NCI-H460 (cell line): ENCODE measurements at places on chromosomes 13 and 19.

GRCh38 chr19:3163230-3163886 is 15.2 kb upstream of the S1PR4 start:
- DNase-seq: peak; percentile 58

- no peak for DNase-seq
Measured at GRCh38 chr19:1655131-1655981, 2.9 kb upstream of the TCF3 start.

GRCh38 chr19:48867746-48868113 is 687 bp downstream of the PLEKHA4 start:
- no peak for DNase-seq

DNA sequence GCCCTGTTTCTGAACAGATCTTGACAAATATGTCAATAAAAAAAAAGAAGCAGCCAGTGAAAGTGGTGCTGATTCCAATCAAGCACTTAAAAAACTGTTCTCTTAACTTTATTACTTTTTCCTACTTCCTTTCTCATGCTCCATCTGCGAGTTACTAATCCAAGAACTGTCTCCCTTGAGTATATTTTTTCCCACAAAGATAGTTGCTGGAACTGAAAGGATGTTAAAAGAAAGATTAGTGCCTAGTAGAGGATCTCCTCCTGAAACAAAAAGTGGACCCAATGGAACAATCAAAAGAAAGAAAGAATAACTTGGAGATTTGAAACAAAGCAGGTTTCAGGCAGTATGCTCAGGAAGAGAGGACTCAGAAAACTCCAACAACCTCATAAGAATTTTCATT is 1034.8 kb downstream of the PCDH17 start:
- no peak for DNase-seq

GRCh38 chr13:85799097-85799582 is at the start of gene SLITRK6:
TSS of gene SLITRK6 (minus strand) at chr13:85799419. CDS start at chr13:85796508, 2,911 bp downstream.
- peak; percentile 11 for DNase-seq

- no peak for DNase-seq
Measured at GRCh38 chr19:27906081-27906480, 1306.9 kb downstream of the UQCRFS1 start.

DNA sequence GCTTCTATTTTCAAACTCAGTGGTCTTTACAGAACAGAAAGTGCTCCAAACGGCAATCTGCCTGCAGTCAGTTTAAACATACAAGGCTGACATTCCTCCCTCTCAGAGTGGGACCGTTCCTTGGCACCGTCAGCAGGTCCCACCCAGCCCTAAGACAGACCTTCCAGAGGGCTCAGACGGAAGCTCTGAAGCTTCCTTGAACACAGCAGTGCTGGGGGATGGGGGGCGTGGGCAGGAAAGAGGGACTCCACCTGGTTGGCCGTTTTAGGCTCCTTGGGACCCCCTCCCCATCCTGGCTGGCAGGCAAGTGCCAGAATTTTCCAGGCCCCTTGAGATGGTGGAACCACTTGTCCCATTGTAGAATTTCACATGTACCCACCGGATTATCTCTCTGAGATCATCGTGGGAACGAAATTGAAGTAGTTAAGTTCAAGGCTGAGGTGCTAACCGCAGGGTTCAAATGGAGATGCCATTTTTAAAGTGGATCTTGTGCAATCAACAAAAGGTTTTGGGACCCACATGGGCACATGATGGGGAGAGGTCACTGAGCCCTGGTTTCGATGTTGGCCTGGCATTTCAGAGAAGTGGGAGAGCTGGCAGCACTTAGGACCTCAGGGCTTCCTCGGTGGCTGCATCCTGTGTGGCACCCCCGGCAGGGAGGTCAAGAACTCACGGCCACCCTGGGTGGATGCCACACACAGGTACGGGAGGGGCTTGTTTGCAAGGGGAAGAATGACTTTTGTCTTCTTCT is 46.2 kb downstream of the KLF2 start:
- no peak for DNase-seq

- DNase-seq: no peak
Measured at GRCh38 chr13:42769650-42770049, 11.7 kb upstream of the FAM216B start.

DNA sequence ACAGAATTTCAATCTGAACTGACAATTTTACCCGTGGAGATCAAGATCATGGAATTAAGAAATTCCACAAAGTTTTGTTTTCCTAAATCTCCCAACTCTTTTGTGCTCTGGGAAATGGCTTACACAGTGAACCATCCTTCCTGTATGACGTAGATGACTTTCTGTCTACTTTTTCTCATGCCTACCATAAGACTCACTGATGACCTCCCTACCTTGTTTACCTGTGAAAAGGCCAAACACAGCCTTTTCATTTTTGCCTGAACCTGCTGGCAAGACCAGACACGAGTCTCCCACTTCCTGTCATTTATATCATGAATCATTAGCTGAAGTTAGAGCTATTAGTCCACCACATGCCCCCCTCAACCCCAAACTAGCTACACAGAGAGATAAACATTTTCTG is 4.6 kb upstream of the KBTBD6 start:
- no peak for DNase-seq

GRCh38 chr13:83941701-83942335 is 59.5 kb upstream of the SLITRK1 start:
- DNase-seq: no peak
